ENCODE measurements at places on chromosomes 4 and X. TPM values are rescaled to one million over a fixed set of nuclear protein-coding genes. Genes with fewer than 3 reads are reported as not detected.

VCX2 gene
- not detected for total RNA-seq

ANK2 gene
- total RNA-seq: 7.4 TPM

MAGED4B gene
- 1.9 TPM for total RNA-seq

ZNF280C gene
- total RNA-seq: 2.9 TPM

MCF2 gene
- not detected for total RNA-seq

MAGEA3 gene
- total RNA-seq: not detected

SPP1 gene
- 7.6 TPM for total RNA-seq

FAM47B gene
- not detected for total RNA-seq

CFAP97 gene
- 13.9 TPM for total RNA-seq

GAB3 gene
- 1.2 TPM for total RNA-seq

SERTM2 gene
- 0.20 TPM for total RNA-seq

GYPB gene
- not detected for total RNA-seq

FAM199X gene
- 26.0 TPM for total RNA-seq

HMX1 gene
- not detected for total RNA-seq

ADH1B gene
- total RNA-seq: 174 TPM

DCUN1D4 gene
- 37.5 TPM for total RNA-seq
